ENCODE measurements at places on chromosomes 11 and 22. TPM values are rescaled to one million over a fixed set of nuclear protein-coding genes. Genes with fewer than 3 reads are reported as not detected.

IRF7 gene
- 154 TPM for total RNA-seq

KCNJ1 gene
- total RNA-seq: not detected

GLYATL2 gene
- not detected for total RNA-seq

PHF21B gene
- total RNA-seq: not detected

CHKB gene
- 142 TPM for total RNA-seq

BTG4 gene
- not detected for total RNA-seq

CAPN5 gene
- 0.81 TPM for total RNA-seq
